ENCODE measurements at places on chromosomes 13 and 19. TPM values are rescaled to one million over a fixed set of nuclear protein-coding genes. Genes with fewer than 3 reads are reported as not detected.

Gene CACNG7
- 11.3 TPM for total RNA-seq

Gene CD209
- not detected for total RNA-seq

Gene SIGLEC11
- total RNA-seq, result not detected

Gene NANOS3
- total RNA-seq, result not detected

Gene AZU1
- total RNA-seq, result not detected

Gene XAB2
- total RNA-seq, result 24.3 TPM

Gene MEIOSIN
- not detected for total RNA-seq

Gene USHBP1
- total RNA-seq, result 0.36 TPM

Gene GMIP
- total RNA-seq, result 13.4 TPM

Gene FCER2
- total RNA-seq, result not detected

Gene ZNF536
- total RNA-seq, result not detected
